ENCODE measurements at places on chromosomes 13 and 19. TPM values are rescaled to one million over a fixed set of nuclear protein-coding genes. Genes with fewer than 3 reads are reported as not detected.

DNA sequence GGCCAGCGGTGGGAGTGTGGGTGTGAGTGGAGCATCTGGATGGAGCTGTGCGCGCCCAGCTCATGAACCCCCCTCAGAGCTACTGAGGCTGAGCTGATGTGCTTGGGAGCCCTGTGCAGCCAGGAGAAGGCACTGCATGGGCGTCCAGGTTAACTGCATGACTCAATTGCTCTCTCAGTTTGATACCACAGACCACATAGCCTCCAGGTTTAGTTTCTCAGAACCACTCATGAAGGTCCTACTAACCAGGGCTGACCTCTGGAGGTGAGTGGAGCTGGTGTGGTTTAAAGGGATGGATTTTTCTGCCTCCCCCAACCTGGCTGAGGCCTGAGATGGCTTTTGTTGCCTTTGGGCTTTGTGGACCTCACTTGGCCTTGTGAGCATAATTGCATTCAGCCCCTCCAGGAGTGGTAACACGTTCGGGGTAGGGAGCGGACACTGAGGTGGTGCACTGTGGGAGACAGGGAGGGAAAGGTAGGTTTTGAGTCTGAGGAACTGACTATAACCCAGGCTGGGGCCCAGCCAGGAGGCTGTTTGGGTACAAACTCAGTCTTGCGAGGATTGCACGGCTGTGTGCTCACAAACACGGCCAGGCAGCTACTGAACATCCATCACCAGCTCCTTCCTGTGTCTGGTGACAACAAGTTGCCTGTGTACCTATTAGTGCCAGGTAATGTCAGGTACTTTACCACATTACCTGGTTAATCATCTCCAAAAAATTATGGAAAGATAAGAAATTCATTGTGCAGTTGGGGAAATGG lies 97.5 kb downstream of the RGCC start:
- no peak for DNase-seq

DNA sequence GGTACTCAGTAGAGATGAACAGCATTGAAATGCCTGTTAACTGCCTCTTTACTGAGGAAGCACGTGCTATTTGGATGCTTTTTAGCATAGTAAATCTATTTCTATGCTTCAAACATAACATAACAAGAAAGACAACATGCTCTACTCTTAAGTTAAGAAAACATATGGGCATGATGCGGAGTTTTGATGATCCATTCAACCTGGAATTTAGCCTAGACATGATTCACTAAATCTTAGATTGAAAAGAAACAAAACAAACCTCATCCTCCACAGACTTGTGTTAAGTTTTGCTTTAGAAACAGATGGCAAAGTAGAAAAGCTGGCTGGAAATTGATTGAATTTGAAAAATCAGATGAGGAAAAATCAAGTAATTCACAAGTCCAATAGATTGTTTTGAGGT lies 593.8 kb downstream of the OLFM4 start:
- no peak for DNase-seq

DNA sequence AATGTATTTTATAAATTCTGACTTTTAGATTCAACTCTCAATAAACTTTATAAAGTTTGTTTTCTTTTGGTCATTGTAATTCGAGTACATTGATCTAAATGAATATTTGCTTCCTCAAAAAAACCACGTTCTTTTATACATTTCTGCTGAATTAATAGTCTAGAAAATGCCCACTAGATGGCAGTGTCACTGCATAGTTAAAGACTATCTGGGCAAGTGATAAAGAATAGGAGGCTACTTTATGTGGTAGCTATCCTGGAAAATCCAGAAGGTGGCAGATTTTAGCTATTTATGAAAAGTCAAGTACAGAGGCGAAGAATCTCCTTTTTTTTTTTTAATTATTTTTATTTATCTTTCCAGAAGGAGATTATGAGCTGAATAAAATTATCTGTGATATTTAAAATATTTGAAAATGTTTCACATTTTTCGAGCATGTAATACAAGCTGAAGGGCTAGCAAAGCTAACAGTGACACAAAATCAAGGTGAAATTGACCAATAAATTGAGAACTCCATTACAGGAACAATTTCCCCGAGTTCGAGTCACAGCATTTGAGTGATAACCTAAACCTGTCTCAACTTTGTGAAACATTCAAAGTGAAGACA lies 221.8 kb downstream of the OLFM4 start:
- DNase-seq, result peak; percentile 1

DNA sequence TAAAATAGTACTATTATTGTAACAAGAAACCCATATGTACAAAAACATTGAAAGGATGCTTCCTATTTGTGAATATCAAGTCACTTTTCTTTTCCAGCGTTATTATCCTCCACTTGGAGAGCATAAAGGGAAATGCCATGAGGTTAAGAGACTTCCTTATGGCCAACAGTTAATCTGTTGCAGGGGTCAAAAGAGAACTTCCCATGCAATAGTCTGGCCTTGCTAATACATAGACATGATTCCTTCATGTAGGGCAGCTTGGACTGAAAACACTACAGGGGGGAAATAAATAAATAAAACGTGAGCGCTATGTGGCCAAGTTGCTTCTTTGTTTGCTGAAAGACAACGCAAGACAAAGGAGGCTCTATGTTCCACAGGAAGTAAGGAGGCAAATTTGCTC lies 269.1 kb upstream of the EDNRB start:
- no peak for DNase-seq

PIBF1 gene
- polyA plus RNA-seq, result 4.1 TPM

TINCR gene
- polyA plus RNA-seq, result 0.07 TPM

SH2D3A gene
- 0.07 TPM for polyA plus RNA-seq

- DNase-seq, result no peak
These were observed 243.2 kb downstream of the OXGR1 start for GRCh38 chr13:96751089-96751488.

DNA sequence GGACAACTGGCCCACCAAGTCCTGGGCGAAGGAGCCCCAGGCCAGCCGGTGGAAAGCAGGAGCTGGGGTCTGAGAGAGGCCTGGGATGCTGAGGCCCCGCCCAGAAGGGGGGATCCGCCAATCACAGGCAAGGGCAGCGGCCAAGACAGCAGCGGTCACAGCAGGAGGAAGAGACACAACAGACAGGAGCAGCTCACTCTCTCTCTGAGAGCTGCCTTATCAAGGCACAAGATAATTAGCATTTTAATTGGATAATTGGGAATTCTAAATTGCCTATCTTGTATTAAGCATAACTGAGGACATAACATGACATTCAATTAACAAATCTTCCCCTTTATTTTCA lies 46.2 kb downstream of the CEBPG start:
- no peak for DNase-seq

GRCh38 chr13:44837250-44837649 lies 152.0 kb downstream of the NUFIP1 start:
- no peak for DNase-seq

- no peak for DNase-seq
These were observed 42.7 kb downstream of the KCNC3 start for GRCh38 chr19:50286443-50286842.

ACP7 gene
- polyA plus RNA-seq, result not detected

- DNase-seq, result no peak
These were observed 674.1 kb downstream of the SLITRK5 start for GRCh38 chr13:88345171-88345847.

DNA sequence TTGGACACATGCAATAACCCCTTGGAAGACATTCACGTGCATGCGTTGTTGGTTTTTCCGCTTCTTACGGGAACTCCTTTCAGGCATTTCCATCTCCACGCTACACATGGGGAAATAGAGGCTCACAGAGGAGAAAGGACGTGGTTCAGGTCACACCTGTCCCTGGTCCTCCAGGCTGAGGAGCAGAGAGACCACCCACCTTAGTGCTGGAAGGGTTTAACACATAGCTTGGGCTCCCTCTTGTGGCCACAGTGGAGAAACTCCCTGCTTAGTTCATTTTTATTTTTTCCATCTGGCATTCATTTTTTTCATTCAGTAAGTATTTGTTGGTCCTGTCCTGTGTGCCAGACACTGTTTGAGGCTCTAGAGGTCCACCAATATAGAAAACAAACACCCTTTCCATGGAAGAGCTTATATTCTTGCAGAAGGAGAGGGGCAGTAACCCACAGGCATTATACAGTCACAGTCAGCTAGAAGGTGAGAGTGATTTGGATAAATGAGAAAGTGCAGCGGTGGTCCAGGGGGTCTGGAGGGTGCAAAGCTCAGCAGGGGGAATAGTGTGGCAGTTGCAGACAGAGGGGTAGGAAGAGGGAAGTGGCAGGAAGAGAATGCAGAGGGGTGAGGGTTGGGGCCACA lies 24.2 kb upstream of the TTYH1 start:
- peak; percentile 2 for DNase-seq

ZIC2 gene
- polyA plus RNA-seq, result not detected

- DNase-seq, result no peak
These were observed 51.4 kb downstream of the NBEA start for GRCh38 chr13:34993470-34993869.

ACP5 gene
- 2.6 TPM for polyA plus RNA-seq

DNA sequence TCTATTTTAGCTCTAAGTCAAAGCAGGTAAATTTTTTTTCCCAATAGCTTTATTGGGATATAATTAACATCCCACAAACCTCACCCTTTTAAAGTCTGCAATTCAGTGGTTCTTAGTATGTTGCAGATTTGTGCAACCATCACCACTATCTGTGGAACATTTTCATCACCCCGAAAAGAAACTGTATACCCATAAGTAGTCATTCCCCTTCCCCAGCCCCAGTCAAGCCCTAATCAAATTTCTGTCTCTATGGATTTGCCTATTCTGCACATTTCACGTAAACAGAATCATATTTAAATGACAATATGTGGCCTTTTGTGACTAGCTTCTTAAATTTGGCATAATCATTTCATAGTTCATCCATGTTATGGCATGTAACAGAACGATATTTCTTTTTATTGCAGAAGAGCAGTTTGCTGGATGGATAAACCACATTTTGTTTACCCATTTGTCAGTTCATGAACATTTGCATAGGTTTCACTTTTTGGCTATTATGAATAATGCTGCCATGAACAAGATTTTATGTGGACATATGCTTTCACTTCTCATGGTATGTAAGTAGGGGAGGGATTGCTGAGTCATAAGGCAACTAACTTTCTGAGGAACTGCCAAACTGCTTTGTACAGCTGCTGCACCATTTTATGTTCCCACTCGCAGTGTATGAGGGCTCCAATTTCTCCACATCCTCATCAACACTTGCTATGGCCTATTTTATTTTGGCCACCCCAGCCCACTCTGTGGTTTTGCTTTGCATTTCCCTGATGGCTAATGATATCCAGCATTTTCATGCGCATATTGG lies 10.9 kb downstream of the SLC46A3 start:
- peak; percentile 62 for DNase-seq

- DNase-seq, result no peak
These were observed 151.5 kb downstream of the ZNF737 start for GRCh38 chr19:20414120-20414519.

- DNase-seq, result peak; percentile 17
These were observed 38.2 kb downstream of the MTMR6 start for GRCh38 chr13:25249001-25249543.

- DNase-seq, result no peak
These were observed 12.3 kb downstream of the TMEM38A start for GRCh38 chr19:16673231-16673630.

FLT3 gene
- not detected for polyA plus RNA-seq

- no peak for DNase-seq
These were observed 335.6 kb downstream of the RBM26 start for GRCh38 chr13:79070343-79070974.

DNA sequence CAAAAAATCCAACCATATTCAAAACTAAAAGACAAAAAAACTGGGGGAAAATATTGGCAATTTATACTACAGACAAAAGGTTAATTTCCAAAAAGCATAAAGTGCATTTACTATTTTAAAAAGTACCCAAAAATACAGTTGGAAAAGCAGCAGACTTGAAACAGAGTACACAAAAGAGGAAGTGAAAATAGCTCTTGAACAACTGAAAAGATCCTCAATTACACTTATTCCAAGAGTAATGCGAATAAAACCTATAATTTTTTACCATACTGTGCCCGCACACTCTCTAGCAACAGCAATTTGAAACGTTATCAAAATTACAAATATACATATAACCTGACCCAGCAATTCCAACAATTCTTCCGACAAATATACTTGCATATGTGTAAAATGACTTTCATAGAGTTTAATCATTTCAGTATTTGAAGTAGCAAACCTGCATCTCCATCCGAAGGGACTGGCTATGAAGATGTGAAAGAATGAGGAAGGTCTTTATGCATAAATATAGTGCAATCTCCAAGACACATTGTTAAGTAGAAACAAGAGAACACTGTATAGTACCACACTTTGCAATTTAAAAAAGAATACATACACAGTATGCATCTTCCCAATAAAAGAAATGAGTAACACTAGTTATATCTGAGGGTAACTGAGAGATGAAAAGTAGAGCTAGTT lies 25.4 kb downstream of the ALG5 start:
- no peak for DNase-seq

SOHLH2 gene
- 0.05 TPM for polyA plus RNA-seq

DNA sequence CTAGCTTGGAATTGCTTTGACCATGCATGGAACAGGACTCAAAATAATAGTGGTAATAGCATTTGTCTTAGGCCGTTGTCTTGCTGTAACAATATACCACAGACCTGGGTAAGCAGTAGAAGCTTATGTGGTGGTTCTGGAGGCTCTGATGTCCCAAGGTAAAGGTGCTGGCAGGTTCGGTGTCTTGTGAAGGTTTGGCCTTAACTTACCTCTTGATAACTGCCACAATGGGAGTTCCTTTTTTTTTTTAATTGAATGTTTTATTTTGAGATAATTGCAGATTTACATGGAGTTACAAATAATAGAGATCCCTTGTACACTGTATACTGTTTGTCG lies 5.8 kb downstream of the RPL21 start:
- DNase-seq, result no peak

DNA sequence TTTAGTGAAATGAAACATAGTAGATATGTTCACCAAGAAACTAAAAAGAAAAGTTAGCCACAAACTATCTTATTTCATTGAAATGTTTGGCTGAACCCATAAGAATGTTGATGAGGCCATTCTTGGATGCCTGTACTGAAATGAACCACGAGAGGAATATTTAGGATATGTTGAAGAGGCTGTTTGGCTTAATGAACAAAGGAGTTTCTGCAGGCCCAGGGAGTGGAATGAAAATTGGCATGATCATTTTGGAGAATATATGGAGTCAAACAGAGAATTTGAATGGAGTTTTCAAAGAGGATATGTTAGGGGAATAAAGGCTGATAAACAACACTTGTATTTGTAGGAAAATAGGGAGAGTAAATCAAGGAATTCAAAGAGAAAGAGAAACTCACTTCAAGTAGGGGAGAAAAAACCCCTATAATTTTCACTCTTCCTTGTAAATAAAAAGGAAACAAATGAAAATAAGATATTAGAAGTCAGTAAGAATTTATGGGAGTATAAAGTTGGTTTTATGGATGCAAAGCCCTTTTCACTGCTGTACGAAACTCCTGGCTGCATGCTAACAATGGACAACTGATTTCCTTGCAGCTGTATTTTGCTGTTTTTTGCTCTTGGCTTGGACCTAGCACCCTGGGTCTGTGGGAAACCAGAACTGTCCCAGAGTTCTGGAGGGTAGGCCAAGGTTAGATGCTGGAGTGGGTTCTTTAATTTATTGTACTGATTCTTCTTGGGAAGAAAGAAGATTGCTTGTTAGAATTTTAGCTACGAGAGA lies 36.5 kb downstream of the KL start:
- no peak for DNase-seq

Data from BJ (cell line).